GDM1 (cell line): ENCODE measurements at places on chromosomes 3 and 15.

- DNase-seq, result no peak
Measured at GRCh38 chr15:68578980-68579935, at the start of gene CORO2B. CORO2B (plus strand) TSS chr15:68578993; CDS start chr15:68579263, 270 bp downstream.

DNA sequence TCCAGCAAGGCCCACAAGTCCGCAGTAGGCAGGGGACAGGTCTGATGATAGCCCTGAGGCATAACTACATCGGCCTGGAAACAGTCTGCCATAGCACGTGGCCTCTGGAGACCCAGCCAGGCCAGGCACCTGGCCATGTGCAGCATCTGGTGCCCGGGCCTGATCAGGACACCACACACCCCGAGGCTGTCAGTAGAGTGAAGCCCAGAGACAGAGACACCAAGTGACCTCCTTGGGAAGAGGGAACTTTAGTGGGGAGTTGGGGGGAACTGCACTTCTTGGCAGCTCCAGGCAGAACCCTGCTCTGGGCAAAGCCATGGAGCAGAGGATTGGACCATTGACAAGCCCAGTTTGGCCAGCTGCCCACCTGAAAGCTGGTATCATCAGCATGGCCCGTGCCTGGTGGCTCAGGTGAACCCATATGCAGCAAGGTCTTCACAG lies 1.2 kb downstream of the SHISA5 start:
- no peak for DNase-seq

GRCh38 chr3:114356525-114356924 lies 62.7 kb downstream of the TIGIT start:
- DNase-seq, result no peak

GRCh38 chr15:92095693-92096092 lies 242.2 kb downstream of the SLCO3A1 start:
- DNase-seq, result peak; percentile 33

DNA sequence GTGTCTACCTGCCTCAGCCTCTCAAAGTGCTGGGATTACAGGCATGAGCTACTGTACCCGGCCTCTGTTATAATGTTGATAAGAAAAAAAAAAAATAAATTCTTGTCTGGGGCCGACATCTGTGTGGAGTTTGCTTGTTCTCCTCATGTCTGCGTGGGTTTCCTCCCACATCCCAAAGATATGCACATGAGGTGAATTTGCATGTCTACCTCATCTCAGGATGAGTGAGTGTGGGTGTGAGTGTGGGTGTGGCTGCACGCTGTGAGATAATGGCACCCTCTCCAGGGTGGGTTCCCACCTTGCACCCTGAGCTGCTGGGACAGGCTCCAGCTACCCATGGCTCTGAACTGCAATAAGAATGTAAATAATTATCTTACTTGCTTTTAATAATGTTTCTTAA lies 25.9 kb upstream of the UACA start:
- DNase-seq, result no peak

DNA sequence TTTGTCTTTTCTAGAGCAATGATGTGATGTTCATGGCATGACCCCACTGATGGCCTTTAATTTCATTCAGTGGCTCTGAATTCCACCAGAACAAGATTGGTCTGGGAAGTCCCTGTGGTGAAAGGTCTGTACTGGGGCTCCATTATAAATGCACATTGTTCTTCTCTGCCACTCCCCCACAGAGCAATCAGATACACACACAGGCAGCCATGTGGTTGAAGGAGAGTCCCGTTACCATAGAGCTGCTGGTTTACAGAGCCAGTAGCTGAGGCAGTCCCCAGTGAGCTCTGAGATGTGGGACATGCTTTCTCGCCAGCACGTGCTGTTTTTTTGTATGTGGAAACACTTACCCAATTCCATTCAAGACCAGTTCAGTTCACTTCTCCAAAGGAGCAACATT lies 172.7 kb upstream of the TRIM42 start:
- DNase-seq, result no peak

- peak; percentile 53 for DNase-seq
Measured at GRCh38 chr3:124878561-124879336, 8.4 kb downstream of the ITGB5 start.

- DNase-seq, result no peak
Measured at GRCh38 chr15:89157918-89158564, 63.3 kb downstream of the RLBP1 start.

DNA sequence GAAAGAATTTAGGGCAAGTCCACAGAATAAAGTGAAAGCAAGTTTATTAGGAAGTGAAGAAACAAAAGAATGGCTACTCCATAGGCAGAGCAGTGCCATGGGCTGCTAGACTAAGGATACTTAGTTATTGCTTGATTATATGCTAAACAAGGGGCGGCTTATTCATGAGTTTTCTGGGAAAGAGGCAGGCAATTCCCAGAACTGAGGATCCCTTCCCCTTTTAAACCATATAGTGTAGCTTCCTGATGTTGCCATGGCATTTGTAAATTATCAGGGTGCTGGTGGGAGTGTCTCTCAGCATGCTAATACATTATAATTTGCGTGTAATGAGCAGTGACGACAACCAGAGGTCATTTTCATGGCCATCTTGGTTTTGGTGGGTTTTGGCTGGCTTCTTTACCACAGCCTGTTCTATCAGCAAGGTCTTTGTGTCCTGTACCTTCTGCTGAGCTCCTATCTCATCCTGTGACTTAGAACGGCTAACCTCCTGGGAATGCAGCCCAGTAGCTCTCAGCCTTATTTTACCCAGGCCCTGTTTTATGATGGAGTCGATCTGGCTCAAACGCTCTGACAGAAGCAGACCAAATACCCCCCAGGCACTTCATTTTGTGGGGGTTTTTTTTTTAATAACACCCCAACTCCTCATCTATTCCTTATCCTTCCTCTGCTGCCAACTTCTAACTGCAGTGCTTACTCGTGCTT lies 103.0 kb upstream of the RARB start:
- no peak for DNase-seq
